NCI-H1417 (cell line): ENCODE measurements at places on chromosomes 7 and 10.

- no peak for DNase-seq
These were observed 15.5 kb upstream of the GPR15LG start for GRCh38 chr10:84158061-84158460.

GRCh38 chr7:50676740-50677637, 105.7 kb downstream of the GRB10 start:
- peak; percentile 13 for DNase-seq

GRCh38 chr10:117762819-117763172, 220.2 kb downstream of the EMX2 start:
- no peak for DNase-seq

DNA sequence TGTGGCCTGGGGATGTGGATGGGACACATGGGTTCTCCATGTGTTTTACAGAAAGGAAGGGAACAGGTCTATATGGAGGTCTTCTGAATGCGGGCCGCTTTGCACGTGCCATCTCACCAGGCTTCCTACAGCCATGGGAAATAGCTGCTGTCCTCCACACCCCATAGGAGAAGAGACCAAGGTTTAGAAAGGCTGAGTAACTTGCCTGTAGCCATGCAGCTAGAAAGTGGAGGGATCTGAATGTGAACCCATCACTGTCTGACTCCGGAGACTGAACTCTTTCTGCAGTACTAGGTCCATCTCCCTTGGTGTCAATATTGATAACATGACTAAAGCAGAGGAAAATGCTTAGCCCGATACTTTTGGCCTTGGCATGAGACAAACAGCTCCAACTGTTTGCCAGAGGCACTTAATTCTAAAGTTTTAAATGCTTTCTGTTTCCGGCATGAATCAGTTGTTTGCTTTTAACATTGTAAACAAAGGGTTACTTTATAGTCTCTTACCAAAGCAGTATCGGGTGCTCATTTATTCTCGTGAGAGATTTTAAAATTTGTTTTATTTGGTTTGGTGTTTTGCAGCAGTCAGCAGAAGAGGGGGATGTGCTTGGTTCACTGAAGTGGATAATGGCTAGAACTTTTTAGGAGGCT, 64.8 kb upstream of the LOXL4 start:
- peak; percentile 2 for DNase-seq

GRCh38 chr10:450463-450862, 239.0 kb downstream of the DIP2C start:
- no peak for DNase-seq

DNA sequence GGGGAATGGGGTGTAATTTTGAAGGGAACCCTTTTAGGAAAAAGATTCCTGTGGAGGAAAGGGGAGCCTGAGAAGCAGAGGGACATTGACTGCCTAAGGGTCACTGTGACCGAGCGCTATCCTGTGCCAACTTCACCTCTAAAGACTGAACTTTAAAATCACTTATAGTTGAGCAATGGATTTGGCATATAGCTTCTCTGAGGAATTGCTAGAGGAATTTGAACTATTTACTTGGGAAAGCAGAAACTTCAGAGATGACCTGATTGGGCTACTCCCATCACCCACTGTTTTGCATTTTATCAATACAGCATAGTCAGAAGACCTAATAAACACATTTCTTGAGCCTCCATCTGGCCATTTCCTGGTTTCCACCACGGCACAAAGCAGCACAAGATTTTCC, 23.7 kb upstream of the WNT16 start:
- no peak for DNase-seq

DNA sequence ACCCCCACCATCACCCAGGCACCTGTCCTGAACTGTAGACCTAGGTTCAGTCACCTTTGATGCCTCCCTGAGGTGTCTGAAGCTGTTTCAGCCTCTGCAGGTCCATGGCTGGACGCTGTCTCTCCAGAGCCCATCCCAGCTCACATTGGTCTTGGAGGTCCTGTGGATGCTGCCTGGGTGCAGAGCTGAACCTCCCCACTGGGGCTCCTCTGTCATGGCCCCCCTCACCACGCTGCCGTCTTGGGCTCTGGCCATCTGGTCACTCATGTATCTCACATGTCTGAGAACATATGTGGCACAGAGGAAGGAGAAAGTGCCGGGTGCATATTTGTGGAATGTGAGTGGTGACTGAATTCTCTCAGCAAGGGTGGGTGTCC, 108.9 kb downstream of the NKX6-2 start:
- DNase-seq = no peak

GRCh38 chr7:587767-588166, 68.1 kb upstream of the PDGFA start:
- DNase-seq = no peak

GRCh38 chr7:69817841-69818635, 219.8 kb downstream of the AUTS2 start:
- DNase-seq = no peak

DNA sequence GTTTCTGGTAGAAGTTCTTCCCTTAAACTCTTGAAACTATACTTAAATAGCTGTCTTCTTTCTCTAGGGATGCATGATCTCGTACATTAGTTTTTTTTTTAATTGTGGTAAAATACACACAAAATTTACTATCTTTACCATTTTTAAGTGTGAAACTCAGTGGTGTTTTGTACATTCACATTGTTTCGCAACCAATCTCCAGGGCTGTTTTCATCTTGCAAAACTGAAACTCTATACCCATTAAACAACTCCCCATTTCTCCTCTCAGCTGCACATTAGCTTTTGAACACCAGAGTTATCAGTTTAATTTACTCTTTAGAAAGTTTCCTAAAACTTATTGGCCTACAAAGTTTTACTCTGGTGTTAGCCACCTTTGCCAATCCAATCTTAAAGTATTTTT, 45.5 kb upstream of the PRKAR2B start:
- DNase-seq = no peak

- no peak for DNase-seq
These were observed 56.5 kb upstream of the KDM7A start for GRCh38 chr7:140232957-140233917.

- DNase-seq = peak; percentile 39
These were observed 696.8 kb upstream of the MBL2 start for GRCh38 chr10:53469383-53469782.

GRCh38 chr10:6847561-6847960, 267.5 kb upstream of the PRKCQ start:
- no peak for DNase-seq

DNA sequence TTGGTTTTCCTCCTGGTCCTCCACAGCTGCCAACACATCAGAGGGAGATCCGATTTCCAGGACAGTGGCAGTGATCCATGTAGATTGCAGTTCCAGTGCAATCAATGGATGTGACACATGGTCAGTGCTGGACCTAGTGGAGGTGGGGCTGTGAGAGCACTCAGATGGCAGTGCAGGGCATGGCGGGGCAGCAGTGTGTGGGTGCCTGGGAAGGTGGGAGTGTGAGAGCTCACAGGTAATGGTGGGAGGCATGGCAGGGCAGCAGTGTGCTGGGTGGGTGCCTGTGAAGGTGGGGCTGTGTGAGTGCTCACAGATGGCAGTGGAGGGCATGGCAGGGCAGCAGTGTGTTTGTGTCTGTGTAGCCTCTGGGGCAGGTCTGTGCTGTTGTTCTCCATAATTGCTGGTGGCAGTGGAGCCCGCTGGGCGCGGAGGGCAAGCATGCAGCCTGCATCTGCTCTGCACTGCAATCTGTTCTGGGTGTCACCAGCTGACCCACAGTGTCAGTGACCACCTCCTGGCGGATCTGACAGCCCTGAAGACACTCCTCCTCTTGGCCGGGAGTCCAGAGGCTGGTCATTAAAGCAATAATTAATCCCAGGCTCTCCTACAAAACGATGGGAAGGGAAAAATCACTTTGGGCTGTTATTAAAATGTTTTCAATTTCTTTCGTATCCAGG, 8.6 kb upstream of the ADARB2 start:
- peak; percentile 29 for DNase-seq

GRCh38 chr7:49483142-49483541, 290.3 kb upstream of the VWC2 start:
- DNase-seq = no peak

GRCh38 chr7:108226816-108227299, 96.7 kb upstream of the LAMB4 start:
- DNase-seq = no peak

GRCh38 chr10:63346015-63346441, 119.7 kb downstream of the JMJD1C start:
- no peak for DNase-seq

GRCh38 chr10:47331491-47331890, 9.2 kb downstream of the GDF2 start:
- DNase-seq = no peak

- DNase-seq = no peak
These were observed 22.4 kb downstream of the NAMPT start for GRCh38 chr7:106262221-106262881.

DNA sequence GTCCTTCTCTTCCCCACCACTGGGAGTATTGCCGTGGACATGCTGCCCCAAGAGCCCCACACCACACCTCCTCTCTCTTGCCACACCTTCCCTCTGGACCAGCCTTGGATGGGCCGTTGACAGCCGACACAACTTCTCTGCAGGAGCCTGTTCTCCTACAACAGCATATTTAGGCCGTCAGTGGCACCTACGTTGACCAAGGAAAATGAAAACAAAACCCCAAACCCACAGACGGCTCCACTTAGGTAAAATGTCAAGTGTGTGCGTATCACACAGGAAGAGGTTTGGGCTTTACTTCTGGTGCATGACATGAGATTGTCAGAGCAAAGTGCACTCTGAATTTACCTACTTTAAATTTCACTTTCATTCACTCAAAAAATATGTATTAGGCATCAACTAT, 246.6 kb downstream of the ZMYND11 start:
- DNase-seq = no peak

DNA sequence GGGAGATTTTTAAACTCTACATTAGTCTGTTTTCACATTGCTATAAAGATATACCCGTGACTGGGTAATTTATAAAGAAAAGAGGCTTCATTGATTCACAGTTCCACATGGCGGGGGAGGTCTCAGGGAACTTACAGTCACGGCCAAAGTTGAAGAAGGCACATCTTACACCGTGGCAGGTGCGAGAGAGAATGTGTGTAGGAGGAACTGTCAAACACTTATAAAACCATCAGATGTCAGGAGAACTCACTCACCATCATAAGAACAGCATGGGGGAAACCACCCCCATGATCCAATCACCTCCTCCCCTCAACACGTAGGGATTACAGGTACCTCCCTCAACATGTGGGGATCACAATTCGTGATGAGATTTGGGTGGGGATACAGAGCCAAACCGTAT, 129.5 kb downstream of the FGFR2 start:
- DNase-seq = no peak

DNA sequence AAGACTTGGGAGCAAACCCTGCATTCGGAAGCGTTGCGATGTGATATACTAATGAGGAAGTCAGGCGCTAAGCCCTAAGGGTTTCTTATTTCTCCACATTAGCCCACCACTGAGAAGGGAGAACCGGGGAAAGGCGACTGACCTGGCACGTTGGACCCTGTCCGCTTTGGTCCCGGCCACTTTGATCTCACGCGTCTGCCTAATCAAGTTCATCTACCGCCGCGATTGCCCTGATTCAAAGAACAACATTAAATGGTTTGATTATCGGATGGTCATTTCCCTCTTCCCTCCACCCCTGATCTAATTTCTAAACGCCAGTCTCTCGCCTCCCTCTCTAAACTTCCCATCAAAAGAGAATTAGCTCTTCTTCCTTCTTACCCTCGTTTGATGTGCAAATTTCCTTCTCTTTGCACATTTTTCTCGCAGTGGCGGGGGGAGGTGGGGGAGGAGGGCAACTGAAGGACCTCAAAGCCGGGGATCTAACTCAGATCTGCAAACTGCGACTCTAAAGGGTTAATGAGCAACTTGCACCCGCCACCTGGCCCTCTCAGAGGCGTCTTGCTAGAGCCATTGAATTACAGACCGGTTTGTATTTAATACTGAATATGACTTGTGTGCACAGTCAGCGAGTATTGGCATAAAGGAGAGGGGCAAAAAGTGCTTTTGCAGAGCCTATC, 687 bp upstream of the DKK1 start:
- DNase-seq = peak; percentile 13

- DNase-seq = no peak
These were observed 39.9 kb downstream of the TMEM229A start for GRCh38 chr7:123992913-123993518.

DNA sequence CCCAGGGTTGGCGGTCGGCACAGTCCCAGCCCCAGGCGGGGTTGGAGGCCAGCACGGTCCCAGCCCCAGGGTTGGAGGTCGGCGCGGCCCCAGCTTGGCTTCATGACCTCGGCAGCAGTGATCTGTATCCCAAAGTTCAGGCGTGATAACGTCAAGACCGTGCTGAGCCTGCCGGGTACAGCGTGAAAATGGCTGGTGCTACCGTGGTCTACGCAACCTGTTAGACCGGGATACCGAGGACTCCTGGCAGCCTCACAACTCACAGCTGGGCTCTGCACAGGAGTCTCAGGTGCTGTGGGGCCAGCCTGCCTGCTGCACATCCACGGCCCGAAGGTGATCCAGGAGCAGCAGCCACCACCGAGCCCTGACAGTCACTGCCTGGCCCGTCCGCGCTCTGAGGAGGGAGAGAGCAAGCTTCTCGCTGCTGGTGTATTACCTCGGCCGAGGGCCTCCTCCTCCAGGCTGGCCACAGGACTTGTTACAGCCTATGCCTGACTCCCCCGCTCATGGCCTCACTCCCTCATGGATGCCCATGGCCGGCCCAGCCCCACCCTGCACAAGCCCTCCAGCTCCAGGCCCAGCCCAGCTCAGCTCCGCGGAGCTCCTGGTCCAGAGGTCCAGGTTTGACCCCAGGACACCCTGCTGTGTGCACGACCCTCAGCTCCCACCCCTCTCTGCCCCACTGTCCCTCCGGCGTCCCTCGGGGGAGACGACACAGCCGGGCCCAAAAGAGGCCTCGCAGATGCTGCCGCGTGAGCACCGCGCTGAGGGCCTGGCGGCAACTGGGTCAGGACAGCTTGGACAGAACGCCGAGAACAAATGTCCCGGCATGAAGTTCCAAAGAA, 156.0 kb downstream of the ELFN1 start:
- DNase-seq = no peak

GRCh38 chr10:124650820-124651401, 93.3 kb downstream of the FAM53B start:
- DNase-seq = no peak

GRCh38 chr10:18290651-18291313, 150.6 kb downstream of the CACNB2 start:
- no peak for DNase-seq

DNA sequence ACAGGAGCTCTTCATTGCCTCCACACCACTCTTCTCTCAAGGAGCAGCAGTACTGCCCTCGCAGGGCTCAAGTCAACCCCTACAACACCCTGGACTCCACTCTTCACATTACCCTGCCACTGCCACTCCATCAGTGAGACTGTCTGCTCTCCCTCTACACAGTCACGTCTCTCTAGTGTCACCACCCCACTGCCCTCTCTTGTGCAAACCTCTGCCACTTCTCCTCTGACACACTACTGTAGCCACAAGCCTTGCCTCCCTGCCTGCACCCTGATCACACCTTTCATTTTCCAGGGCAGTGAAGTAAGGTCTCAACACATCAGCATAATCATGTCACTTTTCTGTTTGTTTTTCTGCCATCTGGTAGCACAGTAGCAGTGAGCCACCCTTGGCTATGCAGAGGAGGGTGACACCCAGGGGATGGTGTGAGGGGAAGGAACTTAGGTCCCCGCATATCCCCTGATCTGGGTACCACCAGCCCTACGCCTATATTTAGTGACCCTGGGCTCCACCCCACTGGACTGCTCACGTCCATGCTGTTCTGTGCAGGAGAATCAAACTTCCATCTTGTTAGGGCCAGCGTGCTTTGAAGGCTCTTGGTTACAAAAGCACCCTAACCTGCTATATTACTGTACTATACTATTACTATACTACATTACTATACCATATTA, 1.6 kb downstream of the C10orf143 start:
- DNase-seq = peak; percentile 8
